Spinal cord (tissue), 10 donors: ENCODE measurements at places on chromosomes 13 and 19. TPM values are rescaled to one million over a fixed set of nuclear protein-coding genes. Genes with fewer than 3 reads are reported as not detected.
A peak's percentile ranks its signal among the peaks of the same experiment; 100 is the strongest.

The TRIP10 gene
- polyA plus RNA-seq = 22.8 TPM

The CLEC4G gene
- polyA plus RNA-seq = 2.1 TPM

The TEKTIP1 gene
- 9.6 TPM for polyA plus RNA-seq

The ZNF90 gene
- polyA plus RNA-seq = 8.1 TPM

The TTC9B gene
- polyA plus RNA-seq = 134 TPM

The ZNF728 gene
- 0.14 TPM for polyA plus RNA-seq

The ZNF175 gene
- polyA plus RNA-seq = 17.8 TPM

The TINCR gene
- 4.2 TPM for polyA plus RNA-seq

The SMIM24 gene
- 3.6 TPM for polyA plus RNA-seq

The ERICH4 gene
- polyA plus RNA-seq = 0.39 TPM

The TRPM4 gene
- polyA plus RNA-seq = 18.5 TPM

DNA sequence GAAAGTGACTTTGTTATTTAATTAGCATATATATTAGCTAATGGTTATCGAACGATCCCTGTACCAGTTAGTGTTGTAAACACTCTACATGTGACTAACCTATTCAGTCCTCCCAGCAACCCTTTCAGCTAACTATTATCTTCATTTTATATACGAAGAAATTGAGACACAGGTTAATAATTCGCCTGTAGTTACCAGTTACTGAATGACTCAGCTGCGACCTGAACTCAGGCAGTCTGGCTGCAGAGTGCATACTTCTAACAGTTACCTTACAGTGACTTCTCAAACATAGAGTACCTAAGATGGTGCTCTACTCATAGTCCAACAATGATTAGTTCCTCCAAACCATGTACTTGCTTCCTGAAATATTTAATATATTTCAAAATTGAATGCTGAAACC is 117.7 kb downstream of the FNDC3A start:
- no peak for DNase-seq

DNA sequence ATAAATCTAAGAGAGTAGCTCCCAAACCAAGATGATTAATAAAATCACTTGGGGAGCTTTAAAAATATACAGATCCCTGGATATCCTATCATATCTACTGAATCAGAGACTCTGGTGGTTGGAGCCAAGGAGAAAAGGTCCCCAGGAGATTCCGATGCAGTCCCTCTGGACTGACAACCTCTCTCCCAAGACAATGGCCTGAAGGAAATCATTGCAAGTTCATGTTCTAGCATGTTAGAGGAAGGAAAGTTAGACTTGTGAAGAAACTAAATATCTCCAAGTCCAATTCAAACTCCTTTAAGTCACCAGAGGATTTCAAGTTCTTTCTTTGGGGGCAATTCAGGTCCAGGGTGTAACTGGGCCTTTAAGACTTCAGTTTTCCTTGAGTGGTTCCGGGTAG is 84.7 kb upstream of the MEDAG start:
- DNase-seq = no peak

- no peak for DNase-seq
These were observed 37.4 kb downstream of the COG6 start for GRCh38 chr13:39692660-39693438.

- peak; percentile 49 for DNase-seq
These were observed 744.1 kb downstream of the UQCRFS1 start for GRCh38 chr19:28468701-28469459.

DNA sequence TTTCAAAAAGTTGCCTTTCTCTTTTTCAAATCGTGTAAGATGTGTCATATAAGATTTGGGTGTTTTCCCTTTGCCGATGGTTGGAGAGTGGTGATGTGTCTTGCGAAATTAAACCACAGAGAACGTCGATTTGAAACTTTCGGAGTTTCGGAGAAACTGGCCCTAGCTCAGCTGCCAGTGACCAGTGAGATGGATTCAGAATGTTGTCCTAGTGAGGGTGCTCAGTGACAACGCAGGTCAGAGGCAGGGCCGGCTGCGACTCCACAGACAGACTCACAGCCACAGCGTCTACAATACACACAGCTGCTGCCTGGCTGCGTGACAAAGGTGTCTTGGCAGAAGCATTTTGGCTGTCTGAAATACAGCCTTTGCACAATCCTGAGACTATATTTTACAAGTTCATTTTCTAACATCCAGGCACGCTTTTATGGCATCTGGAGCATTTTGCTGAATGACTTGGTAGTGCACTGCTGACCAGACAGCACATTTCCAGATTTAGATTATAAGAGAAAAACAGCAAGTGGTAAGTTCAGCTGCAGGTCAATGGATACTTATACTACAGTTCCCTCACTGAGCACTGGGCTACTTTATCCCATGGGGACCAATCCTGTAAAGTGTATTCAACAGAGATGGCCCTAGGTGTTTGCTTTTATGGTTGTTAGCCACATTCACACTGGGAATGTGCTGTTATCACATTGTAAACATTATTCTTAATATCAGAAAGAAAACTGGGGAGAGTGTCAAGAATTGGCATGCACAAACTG is 207.5 kb downstream of the KCNRG start:
- DNase-seq = no peak

GRCh38 chr13:48448959-48449614 is 36.2 kb upstream of the LPAR6 start:
- DNase-seq = no peak

DNA sequence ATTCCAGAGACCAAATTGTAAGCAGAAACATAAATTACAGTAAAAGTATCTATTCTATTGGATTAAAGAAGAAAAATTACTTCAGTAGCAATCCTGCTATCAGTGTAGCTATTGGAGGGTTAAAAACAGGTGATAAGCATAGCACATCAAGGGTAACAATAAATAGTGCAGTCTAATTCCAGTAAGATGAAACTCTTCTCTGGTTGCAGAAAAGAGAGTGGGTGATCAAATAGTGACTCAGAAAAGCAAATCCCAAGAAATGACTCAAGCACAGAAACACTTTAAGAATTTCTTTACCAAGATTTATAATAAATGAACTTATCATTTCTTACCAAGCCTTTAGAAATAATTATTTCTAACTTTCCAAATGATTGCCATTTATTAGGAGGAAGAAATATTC is 135.7 kb downstream of the LMO7 start:
- DNase-seq = no peak

GRCh38 chr13:77415253-77416071 is 88.6 kb upstream of the MYCBP2 start:
- no peak for DNase-seq

- no peak for DNase-seq
These were observed 68.7 kb downstream of the ZAR1L start for GRCh38 chr13:32246468-32246867.

GRCh38 chr19:48735031-48735615 is 5.3 kb downstream of the RASIP1 start:
- no peak for DNase-seq

DNA sequence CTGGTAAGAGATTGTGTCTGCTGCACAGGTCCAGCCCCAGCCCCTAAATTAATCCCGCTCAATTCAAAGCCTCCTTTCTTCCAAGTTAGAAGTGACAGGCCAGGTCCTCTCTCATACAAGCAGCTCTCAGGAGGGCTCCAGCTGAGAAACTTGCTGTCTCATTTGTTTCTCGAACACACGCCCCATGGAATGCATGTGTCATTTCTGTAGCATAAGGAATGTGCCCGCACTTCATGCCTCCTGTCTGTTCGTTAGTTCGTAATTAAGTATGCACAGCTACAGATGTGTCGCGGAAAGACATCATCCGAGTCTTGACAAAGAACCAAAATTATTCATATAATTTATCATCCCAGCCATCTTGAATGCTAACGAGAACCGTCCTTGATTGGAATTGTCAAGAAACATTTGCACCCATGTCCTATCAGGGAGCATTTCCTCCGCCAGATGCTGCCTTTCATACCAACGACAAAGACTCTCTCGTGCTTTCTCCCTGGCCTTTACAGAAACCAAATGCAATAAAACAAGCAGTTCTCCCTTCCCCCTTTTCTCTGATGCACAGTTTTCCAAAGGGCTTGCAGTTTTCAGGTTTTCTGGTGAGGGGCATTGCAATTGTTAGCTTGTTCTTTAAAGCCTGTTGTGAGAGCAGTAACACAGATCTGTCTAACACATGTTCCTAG is 133.5 kb downstream of the UQCRFS1 start:
- DNase-seq = no peak

GRCh38 chr19:19315444-19315843 is 4.9 kb downstream of the SUGP1 start:
- no peak for DNase-seq

GRCh38 chr19:17172624-17173345 is 42.4 kb upstream of the USE1 start:
- no peak for DNase-seq

GRCh38 chr13:29362849-29363604 is 232.5 kb downstream of the SLC7A1 start:
- DNase-seq = peak; percentile 43

DNA sequence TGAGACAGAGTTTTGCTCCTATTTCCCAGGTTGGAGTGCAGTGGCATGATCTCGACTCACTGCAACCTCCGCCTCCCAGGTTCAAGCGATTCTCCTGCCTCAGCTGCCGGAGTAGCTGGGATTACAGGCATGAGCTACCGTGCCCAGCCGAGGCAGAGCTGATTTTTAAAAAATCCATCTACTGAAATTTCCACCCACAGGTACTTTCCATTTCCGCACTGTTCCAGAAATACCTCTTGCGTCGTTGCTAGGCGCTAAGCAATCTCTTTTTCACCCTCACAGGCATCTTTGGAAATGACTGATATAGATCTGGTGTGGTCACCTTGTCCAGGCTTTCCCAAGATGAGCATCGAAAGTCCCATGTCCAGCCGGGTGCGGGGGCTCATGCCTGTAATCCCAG is 9.4 kb downstream of the TMEM38A start:
- DNase-seq = no peak

DNA sequence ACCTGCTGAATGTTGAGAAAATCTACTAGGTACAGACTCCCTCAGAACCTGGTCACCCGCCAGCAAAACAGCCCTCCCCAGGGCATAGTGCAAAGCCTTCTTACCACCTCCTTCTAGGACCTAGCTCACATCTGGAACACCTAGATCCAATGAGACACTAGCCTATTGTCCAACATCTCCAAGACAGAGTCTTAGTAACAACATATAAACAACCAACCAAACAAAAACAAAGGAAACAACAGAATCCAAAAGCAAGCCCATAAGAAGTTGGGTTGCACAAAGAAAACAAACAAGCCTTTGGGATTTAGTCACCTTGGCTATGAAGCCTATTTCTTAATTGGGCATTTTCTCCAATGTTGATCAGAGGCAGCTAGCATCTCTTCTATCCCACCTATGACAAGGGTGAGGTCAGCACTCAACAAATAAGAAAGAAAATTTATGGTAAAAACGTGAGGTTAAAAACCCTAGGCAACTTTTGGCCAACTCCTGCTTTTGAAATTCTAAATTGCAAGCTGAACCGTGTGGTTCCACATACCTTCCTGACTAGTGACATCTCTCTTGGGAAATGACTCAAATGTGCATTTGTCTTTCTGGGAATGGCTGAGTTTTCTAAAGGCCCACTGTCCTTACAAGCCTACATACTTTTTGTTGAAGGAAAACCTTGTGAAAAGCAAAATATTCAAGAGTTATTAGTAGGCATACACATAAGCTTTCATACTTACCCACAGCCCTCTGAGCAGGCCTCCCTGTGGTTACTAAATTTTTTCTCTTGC is 66.7 kb downstream of the FAM216B start:
- DNase-seq = no peak

DNA sequence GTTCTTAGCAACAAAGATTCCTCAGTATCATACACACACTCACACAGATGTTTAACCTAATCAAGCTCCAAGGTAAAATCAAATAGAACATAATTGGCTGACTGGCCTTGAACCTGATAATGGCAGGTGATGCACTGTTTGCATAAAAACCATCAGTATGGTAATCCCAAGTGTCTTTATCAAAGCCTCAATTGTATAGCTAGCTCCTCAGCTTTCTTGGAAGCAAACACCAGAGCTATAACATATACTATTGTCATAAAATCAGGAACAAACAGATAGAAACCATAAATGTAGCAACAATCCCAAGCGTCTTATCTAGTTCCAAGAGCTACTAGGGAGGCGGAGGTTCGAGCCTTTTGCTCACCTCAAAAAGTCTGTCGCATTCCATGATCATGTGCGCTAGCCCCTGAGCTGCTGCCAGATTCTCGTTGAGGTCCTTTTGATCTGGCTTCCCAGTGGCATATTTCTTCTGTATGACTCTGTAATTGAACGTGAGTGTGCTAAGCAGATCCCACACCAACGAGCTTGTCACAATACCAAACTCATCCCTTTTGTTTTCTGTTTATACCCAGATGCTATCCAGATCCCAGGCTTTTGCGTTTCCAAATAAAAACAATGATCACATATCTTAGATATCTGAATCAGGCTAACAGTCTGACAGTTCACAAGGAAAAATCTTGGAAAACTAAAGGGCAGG is 95.3 kb downstream of the KL start:
- peak; percentile 39 for DNase-seq

- no peak for DNase-seq
These were observed 14.9 kb upstream of the AP1M2 start for GRCh38 chr19:10601999-10602329.

DNA sequence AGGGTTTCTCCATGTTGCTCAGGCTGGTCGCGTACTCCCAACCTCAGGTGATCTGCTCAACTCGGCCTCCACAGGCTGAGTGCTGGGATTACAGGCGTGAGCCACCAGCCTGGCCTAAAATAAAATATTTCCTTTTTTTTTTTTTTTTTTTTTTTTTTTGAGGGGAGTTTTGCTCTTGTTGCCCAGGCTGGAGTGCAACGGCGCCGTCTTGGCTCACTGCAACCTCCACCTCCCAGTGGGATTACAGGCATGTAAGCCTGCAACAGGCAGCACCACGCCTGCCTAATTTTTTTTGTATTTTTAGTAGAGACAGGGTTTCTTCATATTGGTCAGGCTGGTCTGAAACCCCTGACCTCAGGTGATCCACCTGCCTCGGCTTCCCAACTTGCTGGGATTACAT is 4.9 kb downstream of the ZNF506 start:
- DNase-seq = no peak

DNA sequence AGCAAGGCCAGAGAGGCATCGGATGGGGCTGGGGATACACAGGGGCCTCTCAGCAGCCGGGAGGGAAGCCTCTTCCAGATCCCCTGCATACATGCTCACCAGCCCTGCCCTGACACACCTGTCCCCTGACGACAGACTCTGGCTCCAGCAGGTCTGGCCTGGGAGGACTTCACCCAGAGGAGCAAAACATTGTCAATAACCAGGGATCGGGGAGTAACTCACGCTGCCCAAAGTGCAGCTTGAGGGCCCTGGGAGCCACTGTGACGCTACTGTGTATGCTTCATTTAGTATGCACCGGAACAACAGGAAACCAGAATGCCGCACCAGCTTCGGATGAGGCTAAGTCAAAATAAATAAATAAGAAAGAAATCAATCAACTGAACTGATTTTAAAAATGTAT is 12.4 kb upstream of the CD22 start:
- no peak for DNase-seq
